Stimulated activated CD4-positive, alpha-beta T cell treated with anti-CD3 and anti-CD28 coated beads, Interleukin-1b, Interleukin-23, amount 100 ng/mL, for 1 hour (primary cell): ENCODE measurements at places on chromosomes 1 and 21.

- no peak for DNase-seq
Observed at GRCh38 chr1:151990856-151991198, 2.8 kb downstream of the S100A10 start.

DNA sequence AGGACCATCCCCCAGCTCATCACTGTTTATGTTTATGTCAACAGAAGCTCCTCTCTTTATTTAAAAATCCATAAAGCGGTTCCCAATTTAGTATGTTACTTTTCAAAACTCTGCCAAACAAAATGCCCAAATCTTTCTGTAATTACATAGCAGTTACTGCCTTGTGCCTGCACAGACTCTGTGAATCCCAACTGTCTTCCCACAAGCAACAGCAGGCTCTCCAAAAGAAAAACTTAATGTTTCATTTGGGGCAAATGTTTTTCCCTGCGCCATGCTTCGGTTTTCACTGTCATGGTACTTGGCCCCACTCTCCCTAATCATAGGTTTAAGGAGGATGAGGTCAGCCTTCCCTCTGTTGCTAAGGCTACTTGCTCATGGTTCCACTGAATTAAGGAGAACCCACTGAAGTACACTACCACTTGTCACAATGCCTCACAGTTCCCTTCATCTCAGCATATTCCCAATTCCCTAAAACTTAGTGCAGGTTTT, 4.6 kb downstream of the COLGALT2 start:
- DNase-seq = no peak

- DNase-seq = no peak
Observed at GRCh38 chr1:82837766-82838465, 1037.2 kb downstream of the ADGRL2 start.

GRCh38 chr1:45802343-45803298, 791 bp upstream of the MAST2 start:
- no peak for DNase-seq

GRCh38 chr1:75672528-75673393, 51.7 kb upstream of the ACADM start:
- no peak for DNase-seq

DNA sequence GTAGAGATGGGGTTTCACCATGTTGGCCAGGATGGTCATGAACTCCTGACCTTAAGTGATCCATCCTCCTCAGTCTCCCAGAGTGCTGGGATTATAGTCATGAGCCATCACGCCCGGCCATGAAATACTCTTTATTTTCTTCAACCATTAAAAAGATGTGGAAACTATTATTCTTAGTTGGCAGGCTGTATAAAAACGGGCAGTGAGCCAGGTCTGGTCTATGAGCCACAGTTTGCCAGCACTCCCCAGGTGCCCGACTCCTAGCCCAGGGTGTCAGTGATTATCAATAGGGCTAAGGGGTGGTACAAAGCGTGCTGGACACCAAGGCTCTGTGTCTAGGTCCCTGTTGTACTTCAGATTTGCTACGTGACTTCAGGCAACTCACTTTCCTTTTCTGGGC, 3.7 kb upstream of the TMEM61 start:
- no peak for DNase-seq

- no peak for DNase-seq
Observed at GRCh38 chr1:236907205-236907604, 97.0 kb downstream of the MT1HL1 start.

DNA sequence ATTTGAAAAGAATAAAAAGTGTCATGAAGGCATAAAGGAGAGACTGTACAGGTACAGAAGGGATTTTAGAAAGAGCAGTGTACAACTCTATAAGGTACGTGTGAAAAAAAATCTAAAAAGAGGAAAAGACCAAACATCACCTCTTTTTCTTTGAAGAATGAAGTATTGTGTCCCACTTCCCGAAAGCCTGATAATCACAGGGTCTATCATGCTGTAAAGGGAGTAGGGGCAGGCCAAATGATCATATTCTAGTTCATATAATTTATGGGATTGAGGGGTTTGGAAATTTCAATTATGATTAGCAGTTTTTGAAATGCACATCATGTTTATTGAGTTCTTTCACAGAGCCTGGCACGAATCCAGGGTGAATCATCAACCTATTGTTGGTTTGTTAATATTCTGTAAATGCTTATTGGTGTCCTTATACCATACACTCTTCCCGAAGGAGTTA, 910 bp upstream of the RERE start:
- DNase-seq = no peak

- no peak for DNase-seq
Observed at GRCh38 chr1:8560611-8561544, 243.0 kb downstream of the SLC45A1 start.

DNA sequence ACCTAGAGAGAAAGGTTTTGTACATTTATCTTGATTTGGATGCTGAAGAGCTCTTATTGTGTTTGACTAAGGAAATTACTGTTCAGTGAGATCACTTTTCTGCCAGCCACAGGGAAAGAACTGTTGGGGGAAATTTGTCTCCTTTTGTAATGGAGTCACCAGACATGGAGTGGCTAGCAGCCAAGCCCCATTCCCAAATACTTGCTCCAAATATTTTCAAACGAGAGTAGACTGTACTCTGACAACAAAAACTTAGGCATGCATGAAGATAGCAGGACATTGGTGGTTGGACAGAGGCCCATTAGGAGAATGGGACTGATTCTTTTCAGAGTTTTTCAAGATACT, 21.1 kb downstream of the IPO9 start:
- no peak for DNase-seq

DNA sequence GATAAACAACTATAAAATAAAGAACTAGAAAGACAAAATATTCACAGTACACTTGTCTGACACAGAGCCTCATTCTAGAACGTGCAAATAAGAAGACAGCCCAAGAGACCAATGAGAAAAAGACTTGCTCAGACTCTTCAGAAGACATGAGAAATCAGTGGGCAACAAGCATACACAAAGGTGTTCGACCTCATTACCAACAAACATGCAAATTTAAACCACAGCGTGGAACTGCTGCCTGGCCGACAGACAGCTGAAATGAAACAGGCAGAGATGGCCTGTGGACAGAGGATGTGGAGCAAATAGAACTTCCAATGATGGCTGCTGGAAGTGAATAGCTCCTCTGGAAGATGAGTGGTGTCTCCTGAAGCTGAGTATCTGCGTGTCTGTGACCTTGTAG, 22.4 kb upstream of the COL6A1 start:
- no peak for DNase-seq
